NCI-H2029 (cell line): ENCODE measurements at places on chromosomes 16 and 17.

DNA sequence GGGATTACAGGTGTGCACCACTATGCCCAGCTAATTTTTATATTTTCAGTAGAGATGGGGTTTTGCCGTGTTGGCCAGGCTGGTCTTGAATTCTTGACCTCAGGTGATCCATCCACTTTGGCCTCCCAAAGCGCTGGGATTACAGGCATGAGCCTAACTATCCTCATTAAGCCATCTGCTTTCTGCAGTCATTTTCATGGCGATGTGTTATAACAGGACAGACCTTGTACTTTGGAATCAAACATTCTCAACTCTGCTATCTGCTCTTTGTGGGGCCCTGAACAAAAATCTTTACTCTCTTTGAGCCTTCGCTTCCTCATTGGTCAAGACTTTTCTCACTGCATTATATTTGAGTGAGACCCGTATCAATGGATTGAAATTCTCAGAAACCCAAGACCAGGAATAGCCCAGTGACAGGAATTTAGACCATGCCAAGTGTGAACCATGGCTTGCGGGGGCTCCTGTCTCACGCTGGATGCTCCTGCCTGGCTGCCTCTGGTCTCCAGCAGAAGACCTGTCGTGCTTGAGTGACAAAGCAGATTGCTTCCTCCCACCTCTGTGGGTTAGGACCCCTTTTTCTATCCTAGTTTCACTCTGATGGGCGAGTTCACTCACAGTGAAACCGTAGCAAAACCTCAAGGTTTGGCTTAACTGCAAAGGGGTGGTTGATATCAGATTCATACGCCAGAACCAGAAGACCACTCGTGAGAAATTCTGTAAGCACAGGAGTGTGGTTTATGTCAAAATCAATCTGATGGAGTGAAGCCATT, 519.1 kb downstream of the MAF start:
- DNase-seq, result no peak

DNA sequence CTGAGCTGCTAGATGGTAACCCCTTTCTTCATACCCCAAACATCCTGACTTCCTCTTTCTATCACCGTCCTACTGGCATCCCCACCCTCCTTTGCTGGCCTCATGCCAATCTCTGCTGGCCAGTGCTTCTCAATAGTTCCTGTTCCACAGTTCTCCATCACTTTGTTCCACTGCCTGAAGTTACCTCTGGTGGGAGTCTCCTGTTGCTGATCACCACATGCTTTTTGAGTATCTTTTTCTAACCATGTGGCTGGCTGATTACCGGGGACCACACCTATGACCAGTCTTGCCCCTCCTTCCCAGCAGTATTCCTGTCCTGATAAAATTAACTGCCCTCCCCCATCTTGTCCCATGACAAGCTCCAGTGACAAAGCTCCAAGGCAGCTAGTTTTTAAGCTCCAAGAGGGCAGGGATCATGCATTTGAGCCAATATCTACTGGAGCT, 380.4 kb upstream of the CCL2 start:
- no peak for DNase-seq

DNA sequence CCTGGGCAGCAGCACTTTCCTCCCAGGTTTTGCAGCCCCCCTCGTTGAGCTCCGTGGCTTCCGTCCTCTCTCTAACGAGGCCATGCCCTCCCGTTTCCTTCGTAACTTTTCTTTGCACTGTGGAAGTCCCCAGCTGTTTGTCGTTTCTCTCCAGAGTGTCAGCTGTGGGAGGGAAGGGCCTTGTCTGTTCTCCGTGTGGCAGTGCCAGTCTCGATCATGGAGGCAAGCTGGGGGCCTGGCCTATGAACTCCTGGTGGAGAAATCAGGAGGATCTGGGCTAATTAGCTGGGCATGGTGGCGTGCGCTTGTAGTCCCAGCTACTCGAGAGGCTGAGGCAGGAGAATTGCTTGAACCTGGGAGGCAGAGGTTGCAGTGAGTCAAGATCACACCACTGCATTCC, 28.3 kb downstream of the TBCD start:
- DNase-seq, result no peak

- DNase-seq, result no peak
Measured at GRCh38 chr17:74769266-74769855, 6.8 kb downstream of the NAT9 start.

DNA sequence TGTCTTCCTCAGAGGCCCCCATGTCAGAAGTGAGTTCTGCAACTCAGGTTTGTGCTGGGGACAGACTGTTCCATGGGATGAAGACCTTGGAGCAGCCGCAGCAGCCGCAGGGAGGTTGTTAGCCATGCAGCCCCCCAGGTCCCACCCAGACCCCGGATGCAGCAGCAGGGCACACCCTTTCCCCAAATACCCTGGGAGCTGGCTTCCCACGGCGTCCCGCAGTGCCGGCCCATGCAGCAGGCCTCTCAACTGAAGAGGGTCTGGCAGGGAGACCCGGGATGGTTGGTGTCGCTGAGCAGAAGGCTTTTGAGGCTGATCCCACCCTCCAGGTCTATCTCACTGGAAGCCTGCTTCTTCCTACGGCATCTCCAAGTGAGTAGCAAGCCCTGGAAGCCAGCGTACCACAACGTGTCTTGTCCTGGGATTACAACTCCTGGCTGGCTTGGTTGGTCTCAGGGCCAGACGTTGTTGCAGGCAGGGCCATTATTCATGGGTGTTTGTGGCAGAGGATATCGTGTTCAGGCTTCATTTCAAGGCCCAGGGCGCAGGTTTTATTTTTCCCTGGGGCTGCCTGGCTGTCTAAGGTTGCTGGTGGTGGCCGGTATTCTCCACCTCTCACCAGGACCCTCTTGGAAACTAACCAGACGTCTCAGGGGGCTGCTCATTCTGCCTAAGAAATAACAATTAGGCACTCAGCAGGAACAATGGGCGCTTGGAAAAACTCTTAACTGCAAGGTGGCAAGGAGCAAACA, 223.2 kb downstream of the C16orf95 start:
- no peak for DNase-seq
